Activated T-helper 1 cell treated with anti-CD3 and anti-CD28 coated beads, Interleukin-12 subunit alpha, Interleukin-12 subunit beta, Interleukin-2, Interleukin-4 antibody, amounts not matched to agents 30 ng/mL and 10 ng/mL and 1 ng/mL, durations not matched to agents 14 hours and 24 hours and 36 hours (primary cell): ENCODE measurements at places on chromosomes 12 and 14.

DNA sequence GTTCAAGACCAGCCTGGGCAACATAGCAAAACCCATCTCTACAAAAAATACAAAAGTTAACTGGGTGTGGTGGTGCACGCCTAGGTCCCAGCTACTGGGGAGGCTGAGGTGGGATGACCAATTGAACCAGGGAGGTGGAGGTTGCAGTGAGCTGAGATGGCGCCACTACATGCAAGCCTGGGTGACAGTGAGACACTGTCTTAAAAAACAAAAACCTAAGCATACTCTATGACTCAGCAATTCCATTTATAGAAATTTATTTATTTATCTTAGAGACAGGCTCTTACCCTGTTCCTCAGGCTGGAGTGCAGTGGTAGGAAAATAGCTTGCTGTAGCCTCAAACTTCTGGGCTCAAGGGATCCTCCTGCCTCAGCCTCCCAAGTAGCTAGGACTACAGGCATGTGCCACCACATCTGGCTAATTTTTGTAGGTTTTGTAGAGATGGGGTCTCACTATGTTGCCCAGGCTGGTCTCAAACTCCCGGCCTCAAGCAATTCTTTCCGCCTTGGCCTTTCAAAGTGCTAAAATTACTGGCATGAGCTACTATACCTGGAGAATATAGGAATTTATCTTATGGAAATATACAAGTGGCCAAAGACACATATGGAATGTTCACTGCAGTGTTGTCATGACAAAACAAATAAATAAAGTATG, 43.3 kb downstream of the NCKAP5L start:
- DNase-seq: no peak

DNA sequence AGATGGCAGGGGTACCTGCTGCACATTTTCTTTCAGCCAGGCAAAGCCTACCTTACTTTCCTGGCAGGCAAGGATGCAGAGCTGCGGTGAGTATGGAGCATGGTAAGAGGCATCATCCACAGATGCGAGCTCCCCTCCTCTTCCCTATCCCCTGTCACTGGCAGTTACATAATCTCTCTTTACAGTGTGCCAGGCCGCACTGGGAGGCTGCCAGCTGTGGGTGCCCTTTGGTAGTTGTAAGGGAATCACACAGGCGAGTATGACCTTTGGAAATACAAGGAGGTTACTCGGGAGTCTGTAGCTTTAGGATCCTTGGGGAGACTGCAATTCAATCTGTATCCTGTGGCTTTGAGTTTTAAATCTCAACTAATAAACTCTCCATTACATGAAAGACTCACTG, 132.5 kb downstream of the KTN1 start:
- no peak for DNase-seq

- DNase-seq: peak; percentile 45
Observed at GRCh38 chr14:61472011-61472672, 150.8 kb downstream of the PRKCH start.

DNA sequence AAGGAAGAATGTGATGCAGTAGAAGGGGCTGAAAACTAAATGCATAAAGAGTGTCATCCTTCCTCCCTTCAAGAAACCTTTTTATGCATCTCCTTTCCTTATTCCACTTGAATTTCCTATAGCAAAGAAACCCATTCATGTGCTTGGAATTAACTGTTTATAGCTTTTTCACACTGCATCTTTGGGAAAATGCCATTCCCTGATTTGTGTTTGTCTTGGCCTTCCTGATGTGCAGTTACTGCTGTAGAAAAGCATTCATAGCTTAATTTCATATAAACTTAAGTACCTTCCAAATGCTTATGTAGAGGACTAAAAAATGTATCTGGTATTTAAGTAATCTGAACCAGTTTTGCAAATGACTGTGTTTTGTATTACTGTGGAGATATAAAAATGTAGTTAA, 61.8 kb downstream of the SDR9C7 start:
- no peak for DNase-seq

GRCh38 chr12:109458771-109459208, 18.3 kb downstream of the KCTD10 start:
- DNase-seq: no peak

GRCh38 chr14:105163040-105163742, 5.4 kb downstream of the JAG2 start:
- no peak for DNase-seq

- DNase-seq: no peak
Observed at GRCh38 chr12:65756267-65756666, 68.0 kb upstream of the HMGA2 start.

DNA sequence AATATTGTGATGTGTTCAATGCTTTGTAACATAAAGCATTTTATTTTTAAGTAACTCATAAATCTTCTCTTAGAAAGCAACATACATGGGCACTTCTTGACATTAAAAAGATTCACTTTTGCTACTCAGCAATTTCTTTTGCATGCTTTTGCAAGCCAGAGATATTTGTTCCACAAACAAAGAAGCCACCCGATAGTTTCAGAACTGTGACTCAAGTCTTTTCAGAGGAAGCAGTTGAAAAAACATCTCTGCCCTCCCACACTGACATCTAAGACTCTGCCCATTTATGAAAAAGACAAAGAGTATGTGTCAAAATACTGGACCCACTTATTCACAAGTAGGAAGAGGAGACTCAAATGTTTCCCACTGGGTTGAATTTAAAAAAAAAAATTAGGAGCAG, 7.5 kb downstream of the APPL2 start:
- DNase-seq: peak; percentile 5

- no peak for DNase-seq
Observed at GRCh38 chr14:92687681-92688433, 60.6 kb downstream of the LGMN start.

GRCh38 chr12:65529771-65530435, 251.4 kb downstream of the MSRB3 start:
- DNase-seq: no peak

DNA sequence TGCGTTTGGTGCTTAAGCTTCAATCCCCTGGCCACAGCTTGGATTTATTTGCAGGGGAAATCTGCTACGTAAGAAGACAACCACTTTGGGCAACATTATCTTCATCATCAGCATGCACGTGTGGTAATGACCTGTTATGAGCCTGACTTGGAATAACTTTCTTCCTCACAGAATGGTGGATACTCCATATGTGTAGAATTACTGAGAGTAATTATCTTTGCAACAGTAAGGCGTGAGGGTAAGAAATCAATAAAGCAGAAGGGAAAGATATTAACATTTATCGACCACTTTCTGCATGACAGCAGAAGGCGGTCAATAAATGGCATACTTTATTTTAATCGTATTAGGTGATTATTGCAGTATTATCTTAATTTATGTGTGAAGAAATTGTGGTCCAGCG, 152.7 kb downstream of the RGS6 start:
- no peak for DNase-seq

DNA sequence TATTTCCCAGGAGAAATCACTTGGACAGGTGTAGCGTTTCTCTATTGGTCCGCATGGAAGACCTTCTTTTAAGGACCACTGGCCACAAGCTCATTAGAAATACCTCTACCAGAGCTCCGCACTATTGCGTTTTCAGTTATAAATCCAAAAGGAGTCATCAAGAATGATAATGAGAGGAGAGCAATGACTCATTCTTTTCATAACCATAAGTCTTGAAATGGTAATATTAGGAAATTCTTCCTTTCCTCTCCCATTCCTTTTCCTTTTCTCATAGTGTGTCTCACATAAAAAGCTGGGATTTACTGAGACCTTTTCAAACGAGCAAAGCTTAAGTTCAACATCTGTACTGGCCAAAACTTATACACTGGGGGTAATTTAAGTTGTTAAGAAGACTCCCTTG, 215.7 kb downstream of the CPNE8 start:
- DNase-seq: no peak

DNA sequence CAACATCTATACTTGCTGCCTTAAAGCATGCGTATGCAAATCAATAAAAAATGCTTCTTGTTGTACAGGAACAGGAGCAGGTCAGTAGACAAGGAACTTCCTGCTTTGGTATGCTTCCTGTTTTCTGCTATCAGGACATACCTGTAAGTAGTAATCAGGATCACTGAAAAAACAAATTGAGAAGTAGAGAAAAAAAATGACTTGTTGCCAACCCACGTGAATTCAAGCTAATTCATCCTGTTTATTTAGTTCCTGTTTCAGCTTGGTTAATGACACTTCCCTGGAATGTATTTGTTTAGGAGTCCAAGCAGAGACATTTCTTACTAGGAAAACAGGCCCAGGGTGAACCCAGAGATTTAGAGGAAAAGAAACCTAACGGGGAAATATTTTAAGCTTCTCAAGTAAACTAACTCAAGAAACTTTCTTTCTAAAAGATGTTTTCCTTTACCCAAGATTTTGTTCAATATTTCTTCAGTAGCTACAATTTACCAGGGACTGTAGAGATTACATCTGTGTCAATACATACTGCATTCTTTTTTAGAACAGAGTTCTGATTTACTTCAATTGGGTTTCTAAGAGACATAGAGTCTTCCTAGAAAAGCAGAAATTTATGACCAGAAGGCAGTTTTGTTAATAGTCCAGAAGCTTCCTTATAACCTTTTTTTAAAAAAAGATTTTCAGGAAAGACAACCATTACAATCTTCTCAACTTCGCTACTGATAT, 124.2 kb downstream of the PAWR start:
- DNase-seq: no peak
